ENCODE measurements at places on chromosomes 7 and 10.

DNA sequence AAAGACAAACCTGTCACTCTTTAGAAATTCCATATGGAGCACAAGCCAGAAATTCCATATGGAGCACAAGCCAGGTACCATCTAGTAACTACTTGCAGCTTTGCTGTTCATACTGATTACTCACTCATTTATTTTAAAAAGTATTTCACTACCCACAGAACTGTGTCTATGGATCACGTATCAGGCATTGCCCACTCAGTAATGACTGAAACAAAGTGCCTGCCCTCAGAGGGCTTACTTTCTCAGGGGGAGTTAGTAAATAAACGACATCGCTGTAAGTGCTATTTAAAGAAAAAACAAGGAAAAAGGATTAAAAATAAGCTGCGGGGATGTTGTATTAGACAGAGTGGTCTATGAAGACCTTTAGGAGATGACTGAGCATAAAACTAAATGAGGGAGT lies 170.9 kb downstream of the GALNT11 start:
- no peak for DNase-seq
- peaks cover 13% of the 10 kb centered on the region for H3K36me3 ChIP-seq
- H3K4me3 ChIP-seq = no peak overlapping the region

GRCh38 chr10:113423981-113424721 lies 128.7 kb upstream of the HABP2 start:
- H3K36me3 ChIP-seq = no peaks in the 10 kb centered on the region
- peaks cover 11% of the 10 kb centered on the region for H3K27me3 ChIP-seq
- no peaks in the 10 kb centered on the region for H3K4me1 ChIP-seq
- no peak overlapping the region for H3K4me3 ChIP-seq
- no peak for DNase-seq
- no peak overlapping the region for H3K27ac ChIP-seq

- no peak overlapping the region for H3K4me3 ChIP-seq
- peaks cover 19% of the 10 kb centered on the region for H3K4me1 ChIP-seq
- DNase-seq = no peak
- no peaks in the 10 kb centered on the region for H3K27me3 ChIP-seq
- no peaks in the 10 kb centered on the region for H3K36me3 ChIP-seq
These were observed 155.7 kb downstream of the JAZF1 start for GRCh38 chr7:28024786-28025334.

GRCh38 chr7:124205526-124205925 lies 172.7 kb upstream of the TMEM229A start:
- no peak overlapping the region for H3K27ac ChIP-seq
- no peaks in the 10 kb centered on the region for H3K4me1 ChIP-seq
- no peak overlapping the region for H3K4me3 ChIP-seq
- no peaks in the 10 kb centered on the region for H3K27me3 ChIP-seq

- H3K4me3 ChIP-seq = no peak overlapping the region
- H3K4me1 ChIP-seq = no peaks in the 10 kb centered on the region
- DNase-seq = no peak
- H3K27ac ChIP-seq = no peak overlapping the region
These were observed 44.9 kb downstream of the GRM8 start for GRCh38 chr7:127207806-127208205.

DNA sequence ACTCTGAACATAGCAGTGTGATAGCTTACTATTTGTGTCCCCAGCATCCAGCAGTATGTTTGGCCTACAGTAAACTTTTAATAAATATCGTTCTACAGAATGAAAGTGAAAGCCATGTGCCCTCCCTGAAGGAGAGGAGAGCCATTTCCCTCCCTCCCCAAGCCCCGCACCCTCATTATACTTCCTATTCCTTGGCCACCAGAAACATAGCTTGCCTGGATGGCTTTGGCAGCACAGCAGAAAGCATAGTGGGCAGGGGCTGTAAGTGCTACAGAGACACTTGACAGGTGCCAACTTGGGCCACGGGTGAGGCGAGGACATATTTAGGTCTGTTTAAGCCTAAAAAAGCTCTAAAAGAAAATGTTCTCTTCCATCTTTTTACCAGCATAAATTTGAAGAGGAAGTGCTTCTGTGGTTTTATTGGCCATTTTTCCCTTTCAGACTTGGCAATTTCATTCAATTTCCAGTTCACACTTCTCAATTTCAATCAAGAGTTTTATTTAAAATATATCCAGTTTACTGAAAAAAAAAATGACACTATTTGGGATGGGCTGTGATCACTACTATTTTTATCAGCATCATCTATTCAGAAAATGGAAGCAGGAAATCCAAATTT lies 12.7 kb downstream of the HHEX start:
- no peak for DNase-seq
- peaks cover 64% of the 10 kb centered on the region for H3K27me3 ChIP-seq
- peaks cover 23% of the 10 kb centered on the region for H3K4me1 ChIP-seq
- H3K36me3 ChIP-seq = peaks cover 2% of the 10 kb centered on the region
- no peak overlapping the region for H3K4me3 ChIP-seq

DNA sequence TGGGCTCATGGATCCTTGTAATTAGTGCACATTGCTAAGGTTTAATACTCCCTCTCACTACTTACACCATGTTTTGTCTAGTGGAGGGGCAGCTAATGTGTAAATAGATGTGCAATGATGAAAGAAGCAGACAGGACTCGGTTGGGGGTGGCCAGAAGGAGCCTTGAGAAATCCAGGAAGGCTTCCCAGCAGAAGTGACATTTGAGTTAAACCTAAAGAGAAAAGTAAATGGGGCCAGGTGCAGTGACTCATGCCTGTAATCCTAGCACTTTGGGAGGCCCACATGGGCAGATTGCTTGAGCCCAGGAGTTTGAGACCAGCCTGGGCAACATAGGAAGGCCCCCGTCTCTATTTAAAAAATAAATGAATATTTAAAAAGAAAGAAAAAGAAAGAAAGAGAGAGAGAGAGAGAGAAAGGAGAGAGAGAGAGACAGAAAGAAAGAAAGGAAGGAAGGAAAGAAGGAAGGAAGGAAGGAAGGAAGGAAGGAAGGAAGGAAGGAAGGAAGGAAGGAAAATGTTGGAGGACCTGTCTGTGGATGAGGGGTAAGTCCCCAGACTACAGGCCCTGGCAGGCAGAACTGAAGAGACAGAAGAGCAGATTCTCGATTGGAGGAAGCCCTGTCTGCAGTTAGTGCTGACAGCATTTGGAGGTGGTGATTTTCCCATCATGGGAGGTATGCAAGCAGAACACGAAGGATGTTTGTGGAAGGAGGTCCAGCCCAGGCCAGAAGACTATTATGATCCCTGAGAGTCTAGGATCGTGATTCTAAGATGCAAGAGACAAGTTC lies 3.6 kb downstream of the ELN start:
- no peak for DNase-seq
- no peak overlapping the region for H3K4me3 ChIP-seq

DNA sequence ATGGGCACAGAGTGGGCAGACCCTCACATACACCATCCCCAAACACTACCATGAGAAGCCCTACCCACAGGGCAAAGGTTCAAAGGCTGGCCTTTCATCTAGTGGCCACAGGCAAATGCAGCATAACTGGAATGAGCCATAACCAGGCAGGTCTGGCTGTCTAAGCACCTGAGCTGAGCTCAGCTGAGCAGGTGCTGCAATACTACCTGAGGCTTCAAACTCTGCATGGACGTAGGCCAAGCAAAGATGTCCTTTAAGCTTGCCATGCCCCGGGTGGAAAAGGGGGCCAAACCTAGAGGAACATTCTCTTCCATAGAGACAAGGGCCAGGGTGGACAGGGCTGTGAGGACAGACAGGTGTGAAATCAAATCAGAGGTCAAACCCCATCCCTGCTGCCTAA lies 65.3 kb upstream of the CAMK2B start:
- H3K36me3 ChIP-seq = peaks cover 8% of the 10 kb centered on the region
- no peaks in the 10 kb centered on the region for H3K27me3 ChIP-seq
- no peak for DNase-seq
- no peak overlapping the region for H3K4me3 ChIP-seq
- no peak overlapping the region for H3K27ac ChIP-seq
- no peaks in the 10 kb centered on the region for H3K4me1 ChIP-seq

- no peak overlapping the region for H3K27ac ChIP-seq
- no peaks in the 10 kb centered on the region for H3K27me3 ChIP-seq
- H3K4me3 ChIP-seq = no peak overlapping the region
- DNase-seq = no peak
These were observed 36.3 kb downstream of the ABCB1 start for GRCh38 chr7:87564296-87564963.

DNA sequence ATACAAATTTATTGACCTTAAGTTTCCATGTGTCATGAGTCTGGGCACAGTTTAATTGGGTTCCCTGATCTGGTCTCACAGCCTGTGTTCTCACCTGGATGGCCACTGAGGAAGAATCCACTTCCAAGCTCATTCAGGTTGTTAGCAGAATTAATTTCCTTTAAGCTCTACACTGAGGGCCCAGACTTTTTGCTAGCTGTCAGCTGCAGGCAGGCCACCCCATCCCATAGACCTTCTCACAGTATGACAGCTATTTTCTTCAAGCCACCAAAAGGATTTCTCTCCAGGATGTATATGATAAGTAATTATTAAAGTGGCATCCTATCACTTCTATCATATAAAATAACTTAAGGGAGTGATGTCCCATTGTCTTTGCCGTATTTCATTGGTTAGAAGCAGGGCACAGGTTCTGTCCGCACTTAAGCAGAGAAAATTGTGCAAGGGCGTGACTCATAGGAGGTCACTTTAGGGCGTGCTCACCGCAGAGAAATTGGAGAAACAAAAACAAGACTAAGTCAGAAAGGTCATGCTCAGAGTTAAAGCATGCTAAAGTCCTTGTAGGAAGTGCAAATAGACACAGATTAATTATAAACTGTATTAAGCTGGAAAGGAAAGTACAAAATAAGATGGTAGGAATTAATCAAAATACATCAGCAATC lies 109.9 kb downstream of the AHR start:
- no peak for DNase-seq
- H3K27me3 ChIP-seq = peaks cover 14% of the 10 kb centered on the region
- H3K4me3 ChIP-seq = no peak overlapping the region
- no peaks in the 10 kb centered on the region for H3K4me1 ChIP-seq

DNA sequence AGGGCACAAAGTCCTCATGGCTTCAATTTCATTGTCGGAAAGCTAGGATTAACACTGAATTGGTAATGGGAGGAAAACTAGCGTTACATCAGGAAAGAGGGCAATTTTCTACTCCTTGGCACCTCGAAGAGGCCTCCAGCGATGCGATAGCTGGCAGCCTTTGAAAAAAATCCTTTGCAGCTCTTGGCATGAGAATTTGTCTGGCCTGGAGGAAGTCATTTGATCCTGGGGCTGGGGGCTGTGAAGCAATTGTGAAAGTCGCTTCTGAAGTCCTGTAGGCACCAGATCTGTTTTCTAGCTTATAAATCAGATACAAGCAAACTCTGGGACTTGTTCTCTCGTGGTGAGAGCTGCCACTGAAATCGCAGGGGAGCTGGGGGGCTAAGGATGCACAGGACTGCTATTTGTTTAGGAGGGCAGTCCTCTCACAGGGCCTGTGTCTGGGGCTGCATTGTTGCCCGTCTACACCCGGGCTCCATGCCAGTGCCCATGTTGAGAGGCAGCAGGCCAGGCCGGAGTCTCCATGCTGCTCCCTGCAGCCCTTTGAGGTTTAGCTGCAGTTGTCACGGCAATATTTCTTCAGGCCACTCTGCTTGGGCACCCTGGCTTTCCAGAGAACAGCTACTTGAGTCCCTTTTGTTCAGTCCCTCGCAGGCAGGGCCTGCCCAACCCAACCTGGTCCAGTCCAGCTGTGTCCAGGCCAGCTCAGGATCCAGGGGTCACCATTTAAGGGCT lies 206.8 kb upstream of the LYZL1 start:
- H3K36me3 ChIP-seq = peaks cover 2% of the 10 kb centered on the region
- H3K27me3 ChIP-seq = peaks cover 28% of the 10 kb centered on the region
- no peak overlapping the region for H3K27ac ChIP-seq
- DNase-seq = no peak
- no peak overlapping the region for H3K4me3 ChIP-seq

DNA sequence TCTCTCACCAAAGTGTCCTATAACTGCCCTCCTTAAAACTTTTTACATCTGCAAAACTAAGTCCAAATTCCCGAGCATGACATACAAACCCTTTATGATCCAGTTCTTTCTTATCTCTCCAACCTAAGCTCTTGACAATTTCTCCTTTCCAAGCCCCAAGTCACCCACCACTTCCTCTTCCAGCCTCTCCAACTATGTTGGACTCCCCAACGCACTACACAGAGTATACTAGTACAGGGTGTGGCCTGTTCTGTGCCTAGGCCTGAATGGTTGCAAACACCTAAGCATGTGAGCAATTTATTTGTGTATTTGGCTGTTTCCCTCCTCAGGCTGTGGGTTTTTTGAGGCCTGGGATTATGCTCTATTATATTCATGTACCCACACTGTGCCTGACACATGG lies 101.2 kb upstream of the APBB1IP start:
- H3K27ac ChIP-seq = no peak overlapping the region
- H3K4me1 ChIP-seq = peaks cover 5% of the 10 kb centered on the region
- peaks cover 4% of the 10 kb centered on the region for H3K27me3 ChIP-seq
- peaks cover 3% of the 10 kb centered on the region for H3K36me3 ChIP-seq
- no peak for DNase-seq

- H3K4me1 ChIP-seq = peaks cover 3% of the 10 kb centered on the region
- H3K4me3 ChIP-seq = no peak overlapping the region
- H3K27me3 ChIP-seq = no peaks in the 10 kb centered on the region
These were observed 86.9 kb downstream of the DYNC2I1 start for GRCh38 chr7:158943234-158943633.

DNA sequence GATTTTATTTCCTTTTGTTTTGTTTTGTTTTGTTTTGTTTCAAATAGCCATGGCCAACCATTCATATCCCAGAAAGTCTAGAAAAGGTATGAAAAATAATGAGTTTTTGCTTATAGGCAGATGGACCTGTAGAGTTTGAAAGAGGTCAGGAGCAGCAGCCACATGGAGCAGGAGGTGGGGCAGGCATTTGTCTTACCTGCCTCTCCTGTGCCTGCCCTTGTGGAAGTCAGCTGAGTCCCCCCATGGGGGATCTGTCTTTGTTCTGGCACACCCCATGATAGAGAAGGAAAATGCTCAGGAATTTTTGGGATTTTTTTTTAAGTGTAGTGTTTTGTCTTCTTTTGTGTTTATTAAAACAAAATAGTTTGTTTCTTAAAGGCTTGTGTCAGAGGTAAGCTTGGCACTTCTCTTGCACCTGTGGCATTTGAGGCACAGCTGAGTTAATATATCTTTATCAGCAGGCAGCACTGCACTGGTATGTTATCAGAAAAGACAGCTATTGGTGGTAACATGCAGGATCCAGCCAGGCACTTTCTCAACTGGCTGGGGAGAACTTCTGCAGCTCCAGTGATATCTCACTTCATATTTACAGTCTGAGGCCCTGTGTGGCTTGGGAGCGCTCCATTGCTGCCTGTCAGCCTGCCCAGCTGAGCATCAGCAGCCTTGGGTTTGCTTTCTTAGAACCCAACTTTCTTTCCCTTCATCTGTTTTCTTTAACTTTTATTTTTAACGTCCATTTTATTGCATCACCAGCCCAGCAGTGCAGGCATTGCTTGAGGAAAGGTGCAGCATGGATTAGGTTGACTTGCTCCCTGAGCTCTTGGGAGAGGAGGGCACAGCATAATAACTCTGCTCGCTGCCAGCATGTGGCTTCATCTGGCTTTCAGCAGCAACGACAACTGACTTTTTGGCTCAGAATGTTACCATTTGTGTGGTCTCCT lies 44.4 kb downstream of the LRRC4 start:
- H3K27ac ChIP-seq = peak overlapping the region; percentile 37
- H3K27me3 ChIP-seq = no peaks in the 10 kb centered on the region
- H3K4me1 ChIP-seq = peaks cover 23% of the 10 kb centered on the region

GRCh38 chr10:16945593-16945992 lies 128.4 kb upstream of the RSU1 start:
- no peak overlapping the region for H3K4me3 ChIP-seq
- no peak for DNase-seq
